ENCODE measurements at places on chromosomes 5 and 9.

GRCh38 chr9:135308821-135309762 is 170.5 kb upstream of the PPP1R26 start:
- DNase-seq: no peak

DNA sequence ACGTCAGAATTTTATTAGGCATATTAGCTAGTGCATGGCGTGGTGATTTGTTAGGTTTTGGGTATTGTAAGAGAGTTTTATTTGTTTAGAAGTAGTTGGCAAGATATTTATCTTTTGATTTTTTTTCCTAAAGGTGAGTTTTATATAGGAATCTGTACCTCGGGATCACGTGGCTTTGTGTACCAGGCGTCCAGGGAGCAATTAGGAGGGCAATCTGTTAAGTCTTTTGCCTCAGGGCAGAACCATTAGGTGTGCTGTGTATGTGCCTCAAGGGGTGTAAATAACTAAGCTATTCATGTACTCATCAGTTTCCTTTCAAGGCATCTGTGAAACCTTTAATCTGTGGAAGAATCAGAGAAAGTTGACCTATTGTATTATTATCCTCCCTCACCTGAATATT is 39.4 kb downstream of the ZSWIM6 start:
- DNase-seq: no peak

DNA sequence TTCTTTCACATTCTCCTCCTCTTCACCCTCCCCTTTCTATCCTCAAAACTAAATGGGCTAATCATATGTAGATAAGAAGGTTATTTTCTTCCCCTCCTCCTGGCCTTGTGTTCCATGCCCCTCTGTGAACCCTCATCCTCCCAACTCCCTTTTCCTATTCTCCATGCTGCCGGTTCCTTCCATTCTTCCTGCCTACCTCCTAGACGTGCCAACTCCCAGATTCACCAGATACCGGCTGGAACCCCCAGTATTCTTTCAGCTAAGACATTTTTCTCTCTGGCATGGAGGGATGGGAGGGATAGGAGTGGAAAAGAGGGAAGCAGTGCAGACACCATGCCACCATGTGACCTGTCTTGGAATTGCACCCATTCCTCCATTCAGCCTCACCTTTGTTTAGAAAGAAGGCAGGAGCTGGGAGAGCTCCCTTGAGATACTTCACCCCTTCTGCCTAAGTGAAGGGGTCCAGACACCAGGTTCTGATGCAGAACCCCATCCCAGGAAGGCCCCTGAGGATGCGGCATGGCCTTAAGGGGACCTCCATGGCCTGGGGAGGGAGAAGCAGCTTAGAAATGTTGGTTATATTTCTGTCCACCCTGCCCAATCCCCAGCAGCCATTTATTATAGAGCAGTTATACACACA is 4.8 kb downstream of the DNAJB5 start:
- peak; percentile 52 for DNase-seq

GRCh38 chr5:150109921-150110320 is 23.6 kb upstream of the CSF1R start:
- no peak for DNase-seq

- DNase-seq: no peak
These were observed 3.1 kb upstream of the IL6ST start for GRCh38 chr5:55997742-55998351.

GRCh38 chr5:8333485-8333884 is 464.5 kb downstream of the MTRR start:
- DNase-seq: no peak

- DNase-seq: no peak
These were observed 105.4 kb upstream of the TBCA start for GRCh38 chr5:77881528-77881927.

DNA sequence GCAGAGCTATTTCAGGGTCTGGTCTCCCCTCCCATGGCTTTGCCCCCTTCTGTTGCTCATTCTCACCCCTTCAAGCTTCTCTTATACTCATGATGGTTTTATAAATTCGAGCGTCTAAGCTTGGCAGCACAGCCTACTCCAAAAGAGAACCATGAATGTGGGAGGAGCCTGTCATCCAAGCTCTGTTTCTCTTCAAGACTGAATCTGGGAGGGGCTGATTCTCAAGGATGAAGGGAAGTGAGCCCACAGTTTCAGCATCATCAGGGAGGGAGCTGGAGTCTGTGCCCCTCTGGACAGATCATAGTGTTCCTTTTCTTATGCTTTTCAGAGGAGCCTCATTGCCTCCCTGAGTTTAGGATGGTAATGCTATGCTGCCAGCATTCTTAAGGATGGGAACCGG is 168.6 kb downstream of the CFAP90 start:
- no peak for DNase-seq

- DNase-seq: no peak
These were observed 37.5 kb downstream of the ANKH start for GRCh38 chr5:14834062-14834461.

DNA sequence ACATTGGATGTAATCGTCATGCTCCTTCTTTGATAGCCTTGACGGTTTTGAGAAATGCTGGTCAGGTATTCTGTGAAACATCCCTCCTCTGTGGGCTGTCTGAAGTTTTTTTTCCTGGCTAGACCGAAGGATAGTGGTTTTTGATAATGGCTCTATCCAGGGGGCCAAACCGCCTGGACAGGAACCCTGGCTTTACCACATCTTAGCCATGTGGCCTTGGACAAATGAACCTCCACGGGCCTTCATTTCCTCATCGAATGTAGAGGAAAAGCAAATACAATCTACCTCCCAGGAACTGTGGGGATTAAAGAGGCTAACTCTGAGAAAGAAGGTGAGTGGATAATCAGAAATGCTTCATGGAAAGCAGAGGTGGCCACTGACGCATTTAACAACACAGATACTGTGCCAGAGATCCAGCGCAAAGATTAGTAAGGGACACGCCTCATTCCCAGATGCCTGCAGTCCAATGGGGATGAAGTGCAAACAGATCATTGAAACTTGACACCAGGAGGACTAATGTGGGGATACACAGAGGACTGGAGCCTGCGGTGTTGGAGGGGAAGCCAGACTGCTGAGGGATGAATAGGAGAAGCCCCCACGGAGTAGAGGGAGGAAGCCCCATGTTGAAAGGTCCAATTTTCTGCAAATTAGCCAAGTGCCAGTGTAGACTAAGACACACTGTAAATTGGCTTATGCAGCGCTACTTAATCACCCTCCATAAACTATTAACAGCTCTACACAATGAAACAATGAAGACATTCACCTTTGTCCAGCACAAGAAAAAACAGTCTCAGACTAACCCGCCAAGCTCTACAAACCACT is 41.6 kb downstream of the MYO10 start:
- no peak for DNase-seq

- DNase-seq: no peak
These were observed 30.8 kb downstream of the SMIM3 start for GRCh38 chr5:150809363-150809762.

- no peak for DNase-seq
These were observed 113.5 kb downstream of the CAMK4 start for GRCh38 chr5:111337688-111338087.

DNA sequence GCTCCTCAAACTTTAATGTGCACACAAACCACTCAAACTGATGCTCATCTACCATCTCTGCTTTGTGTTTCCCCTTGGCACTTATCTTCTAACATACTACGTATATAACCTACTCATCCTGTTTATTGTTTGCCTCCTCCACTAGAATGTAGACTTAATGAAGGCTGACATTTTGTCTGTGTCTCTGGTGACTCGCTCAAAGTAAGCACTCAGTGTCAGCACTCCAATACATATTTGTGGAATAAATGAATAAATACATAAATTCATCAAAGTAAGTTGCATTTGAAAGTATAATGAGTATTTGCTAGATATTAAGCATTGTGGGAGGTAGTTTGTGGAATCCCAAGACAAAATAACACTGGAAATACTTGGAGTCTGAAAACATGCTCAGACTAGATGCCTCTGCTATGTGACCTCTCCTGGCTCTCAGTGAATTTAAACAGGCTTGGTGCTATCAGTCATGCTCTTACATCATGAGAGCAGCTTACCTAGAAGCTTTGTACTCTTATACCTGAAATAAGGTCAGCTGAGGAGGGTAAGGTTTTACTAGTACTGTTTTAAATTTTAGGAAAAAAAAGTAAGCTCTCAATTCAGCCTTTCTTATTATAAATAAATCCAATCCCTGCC is 37.0 kb upstream of the RANBP6 start:
- no peak for DNase-seq

GRCh38 chr5:123705741-123706140 is 193.8 kb downstream of the CSNK1G3 start:
- DNase-seq: no peak

DNA sequence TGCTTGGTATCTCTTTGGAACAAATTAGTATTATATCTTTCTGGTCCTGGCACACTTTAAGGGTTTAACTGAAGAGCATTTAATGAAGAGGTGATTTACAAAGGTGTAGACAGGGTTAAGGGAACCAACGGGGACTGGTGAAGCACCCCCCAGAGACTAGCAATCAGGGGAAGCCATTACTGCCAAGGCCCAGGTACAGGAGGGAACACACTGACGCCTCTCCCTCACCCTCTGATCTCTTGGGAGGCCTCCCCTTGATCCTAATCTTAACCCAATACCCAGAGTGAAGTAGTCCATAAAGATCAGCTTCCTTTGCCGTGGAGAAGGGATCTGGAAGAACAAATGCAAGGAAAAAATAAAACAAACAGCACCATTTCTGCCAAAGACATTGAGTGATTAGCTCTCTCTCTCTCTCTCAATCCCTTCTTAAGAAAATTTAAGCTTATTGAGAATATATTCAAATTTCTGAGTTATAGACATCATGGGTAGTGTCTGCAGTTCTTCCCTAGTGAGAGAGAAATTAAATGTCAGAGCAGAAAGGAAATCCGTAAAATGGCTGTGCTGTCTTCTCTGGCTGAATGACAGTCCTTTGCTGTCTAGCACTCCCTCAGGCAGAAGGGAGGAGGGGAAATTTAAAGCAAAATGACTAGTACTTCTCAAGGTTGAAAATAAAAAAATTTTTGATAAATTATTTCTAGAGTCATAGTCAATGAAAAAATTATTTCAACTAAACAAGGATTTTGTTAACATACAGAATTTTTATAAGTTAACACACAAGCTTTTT is 20.0 kb downstream of the F2R start:
- DNase-seq: no peak

GRCh38 chr5:58064801-58065200 is 395.1 kb downstream of the PLK2 start:
- no peak for DNase-seq

- DNase-seq: peak; percentile 81
These were observed 8.9 kb upstream of the PALM2AKAP2 start for GRCh38 chr9:109771087-109771486.

DNA sequence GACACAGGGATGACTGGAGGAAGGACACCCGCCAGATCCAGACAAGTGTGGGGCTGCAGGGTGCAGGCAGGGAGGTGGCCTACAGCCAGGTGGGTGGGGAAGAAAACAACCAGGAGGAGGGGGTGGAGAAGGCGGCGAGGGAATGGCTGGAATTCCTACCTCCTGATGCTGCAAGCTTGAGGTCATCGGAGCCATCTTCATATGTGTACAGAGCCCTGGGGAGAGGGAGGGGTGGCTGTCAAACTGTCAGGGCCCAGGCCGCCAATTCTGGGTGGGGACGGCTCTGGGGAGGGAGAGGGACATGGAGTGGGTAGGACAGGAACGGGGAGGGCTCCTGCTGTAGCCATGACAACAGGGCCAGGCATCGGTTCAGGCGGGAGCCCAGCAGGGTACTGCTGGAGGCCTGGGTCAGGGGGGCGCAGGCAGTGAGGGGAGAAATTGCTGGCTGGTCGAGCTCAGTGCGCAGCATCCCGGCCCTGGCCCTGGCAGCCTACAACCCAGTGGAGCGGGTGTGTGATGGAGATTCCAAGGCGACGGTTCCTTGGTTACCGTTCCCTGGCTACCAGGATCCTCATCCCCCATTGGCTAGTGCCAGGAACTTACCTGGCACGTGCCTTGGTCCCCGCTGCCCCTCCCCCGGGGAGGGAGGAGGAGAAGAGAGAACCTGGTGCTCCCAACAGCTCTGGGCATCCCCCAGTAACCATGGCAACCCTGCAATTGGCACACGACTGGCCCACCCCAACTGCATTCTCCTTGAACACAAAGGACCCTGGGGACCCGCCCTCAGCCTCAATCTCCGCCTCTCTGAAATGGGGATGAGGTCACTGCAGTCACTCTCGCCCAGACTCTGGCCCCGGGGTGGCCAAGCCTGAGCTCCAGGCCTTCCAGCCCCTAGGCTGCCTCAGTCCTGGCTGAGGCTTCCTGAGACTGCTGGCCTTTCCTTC is 4.5 kb downstream of the DBN1 start:
- no peak for DNase-seq

Measured in NT2/D1 (cell line).